GM12864 (cell line): ENCODE measurements at places on chromosomes 3 and 15.

DNA sequence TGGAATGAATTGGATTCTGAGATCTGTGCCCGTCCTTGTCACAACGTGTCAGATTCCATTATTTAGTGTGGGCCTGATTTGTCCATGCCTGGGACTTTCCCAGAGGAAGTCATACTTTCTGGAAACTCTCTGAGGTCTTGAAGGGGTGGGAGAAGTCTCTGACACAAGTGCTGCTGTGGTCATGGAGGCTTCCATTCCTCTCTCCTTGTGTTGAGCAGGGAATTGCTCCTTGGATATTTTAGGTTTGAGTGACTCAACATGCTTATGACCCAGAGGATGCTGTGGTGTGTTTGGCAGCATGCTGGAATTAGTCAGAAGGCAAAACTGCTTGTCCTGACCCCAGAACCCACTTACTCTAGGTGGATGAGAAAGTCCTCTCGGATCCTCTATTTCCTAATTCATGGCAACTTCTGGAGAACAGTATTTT, 132.1 kb downstream of the LPP start:
- no peak for DNase-seq

GRCh38 chr3:158711886-158712285, 20.4 kb downstream of the RARRES1 start:
- no peak for DNase-seq

- no peak for DNase-seq
These were observed 65.0 kb downstream of the CEMIP start for GRCh38 chr15:80844011-80844732.

- no peak for DNase-seq
These were observed 50.2 kb downstream of the RARB start for GRCh38 chr3:25478211-25478757.

DNA sequence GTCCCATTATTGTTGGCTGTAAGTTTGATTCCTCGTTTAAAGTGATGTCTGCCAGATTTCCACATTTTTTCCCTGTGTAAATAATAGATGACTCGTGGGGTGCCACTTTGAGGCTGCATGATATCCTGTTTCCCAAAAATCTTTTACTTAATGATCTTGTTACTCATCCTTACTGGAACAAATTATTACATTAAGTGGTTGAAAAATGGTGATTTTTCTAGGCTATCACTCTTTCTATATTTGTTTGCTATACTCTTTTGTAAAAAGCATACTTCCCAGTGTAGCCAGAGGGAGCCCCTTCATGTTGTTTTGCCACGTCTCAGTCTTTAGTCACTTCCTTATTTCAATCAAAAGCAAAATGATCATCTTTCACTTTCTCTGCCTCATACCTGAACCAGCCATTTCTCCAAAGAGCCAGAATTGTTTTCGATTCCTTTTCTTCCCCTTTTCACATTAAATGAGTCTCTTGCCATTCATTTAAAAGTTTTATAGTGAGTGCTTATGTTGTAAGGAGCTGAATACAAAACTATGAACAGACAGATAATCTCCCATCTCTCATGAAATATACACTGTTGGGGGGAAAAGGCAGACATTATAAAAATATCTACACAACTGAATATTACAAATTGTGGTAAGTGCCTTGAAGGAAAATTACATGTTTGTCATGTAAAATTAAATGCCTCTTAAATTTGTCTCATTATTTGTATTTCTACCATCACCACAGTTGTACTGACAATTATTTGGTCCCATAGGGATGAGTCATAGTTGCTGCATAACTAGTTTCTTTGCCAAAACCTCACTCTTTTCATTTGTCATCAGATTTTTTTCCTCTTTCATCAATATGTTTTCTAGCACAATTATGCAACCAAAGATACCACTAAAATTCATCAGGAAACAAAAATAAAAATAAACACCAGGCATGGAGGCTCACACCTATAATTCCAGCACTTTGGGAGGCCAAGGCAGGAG, 41.5 kb downstream of the ADGRG7 start:
- DNase-seq = peak; percentile 59

GRCh38 chr15:43082509-43082908, 23.3 kb downstream of the UBR1 start:
- DNase-seq = no peak

- DNase-seq = no peak
These were observed 7.7 kb upstream of the OSBPL11 start for GRCh38 chr3:125602752-125603649.

DNA sequence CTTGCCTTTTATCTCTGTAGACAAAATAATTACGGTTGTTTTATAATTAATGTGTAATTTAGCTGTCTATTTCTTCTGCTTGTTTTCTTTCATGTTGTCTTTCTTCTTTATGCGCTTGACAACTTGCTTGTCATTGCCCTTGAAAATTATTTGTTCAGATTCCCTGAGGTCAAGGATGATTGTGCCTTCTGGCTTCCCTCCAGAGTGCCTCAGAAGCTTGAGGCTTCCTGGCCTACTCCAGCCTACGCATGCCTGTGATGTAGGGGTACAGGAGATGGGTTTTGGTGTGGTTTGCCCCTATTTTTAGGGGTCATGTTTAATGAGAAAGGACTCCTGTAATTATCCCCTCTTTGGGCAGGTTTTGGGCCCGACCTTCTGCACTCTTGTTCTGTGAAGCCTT, 231.5 kb downstream of the SV2B start:
- DNase-seq = no peak

- DNase-seq = no peak
These were observed 124.8 kb upstream of the ST8SIA2 start for GRCh38 chr15:92268900-92269299.

- DNase-seq = no peak
These were observed 241.8 kb upstream of the LRTM1 start for GRCh38 chr3:55169608-55170072.

GRCh38 chr15:78360367-78360801, 20.2 kb downstream of the CRABP1 start:
- DNase-seq = no peak

DNA sequence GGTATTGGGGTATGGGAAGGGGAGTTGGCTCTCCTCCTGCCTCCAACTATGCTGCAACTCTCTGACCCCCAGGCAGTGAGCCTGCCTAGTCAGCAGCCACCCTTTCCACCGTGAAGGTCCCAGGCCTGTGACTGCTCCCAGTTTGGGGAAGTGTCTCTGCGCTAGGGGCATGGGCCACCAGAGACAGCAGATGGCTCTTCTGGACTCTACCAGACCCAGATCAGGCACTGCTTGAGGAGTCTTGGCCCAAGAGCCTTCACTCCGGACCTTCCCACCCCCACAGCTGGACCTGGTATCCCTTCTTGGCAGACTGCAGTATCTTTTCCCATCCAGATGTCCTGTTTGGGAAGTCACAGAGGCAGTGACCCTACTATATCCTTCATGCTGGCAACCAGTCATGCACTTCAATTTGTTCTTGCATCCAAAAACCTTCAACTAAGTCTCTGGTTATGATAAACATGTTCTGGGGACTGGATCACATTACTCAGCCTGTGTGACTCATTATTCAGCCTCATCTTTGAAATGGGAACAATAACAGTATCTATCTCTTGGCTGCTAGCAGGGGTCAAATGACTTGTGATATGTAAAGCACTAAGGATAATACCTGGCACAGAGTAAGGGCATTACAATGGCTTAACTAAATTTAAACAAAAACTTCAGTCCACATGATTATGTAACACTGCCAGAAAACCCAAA, 62.7 kb downstream of the POMGNT2 start:
- no peak for DNase-seq

DNA sequence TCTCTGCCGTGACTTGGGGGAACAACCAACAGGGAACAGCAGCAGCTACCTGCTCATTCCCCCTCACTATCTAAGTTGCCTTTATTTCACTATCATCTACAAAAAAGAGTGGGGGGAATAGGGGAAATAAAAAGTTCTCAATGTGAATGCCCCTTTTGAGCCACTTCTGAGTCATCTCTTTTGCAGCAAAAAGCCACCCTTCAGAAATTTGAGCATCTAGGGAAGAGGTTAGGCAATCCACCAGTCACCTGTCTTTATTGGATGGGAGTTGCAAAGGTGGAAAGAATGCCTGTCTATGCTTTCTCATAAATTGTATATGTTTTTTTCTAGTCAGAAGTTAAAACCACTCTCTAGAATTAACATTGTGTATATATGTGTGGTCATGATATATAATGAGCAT, 41.1 kb downstream of the GPD1L start:
- DNase-seq = no peak

GRCh38 chr3:21067031-21067813, 683.8 kb downstream of the ZNF385D start:
- DNase-seq = no peak

- no peak for DNase-seq
These were observed 30.1 kb downstream of the BTD start for GRCh38 chr3:15631426-15632211.

DNA sequence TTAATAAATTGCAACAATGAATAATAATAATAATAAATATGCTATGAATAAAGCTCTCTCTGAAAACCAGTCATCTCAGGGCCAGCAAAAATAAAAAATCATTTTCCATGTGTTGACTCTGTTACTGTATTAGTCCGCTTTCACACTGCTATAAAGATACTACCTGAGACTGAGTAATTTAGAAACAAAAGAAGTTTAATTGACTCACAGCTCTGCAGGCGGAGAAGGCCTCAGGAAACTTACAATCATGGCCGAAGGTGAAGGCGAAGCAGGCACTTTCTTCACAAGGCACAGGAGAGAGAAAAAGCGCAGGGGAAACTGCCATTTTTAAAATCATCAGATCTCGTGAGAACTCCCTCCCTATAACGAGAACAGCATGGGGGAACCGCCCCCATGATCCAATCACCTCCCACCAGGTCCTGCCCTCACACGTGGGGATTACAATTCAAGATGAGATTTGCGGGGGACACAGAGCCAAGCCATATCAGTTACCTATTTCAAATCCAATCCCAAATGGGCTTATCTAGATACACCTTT, 224.1 kb downstream of the IGSF11 start:
- peak; percentile 68 for DNase-seq

DNA sequence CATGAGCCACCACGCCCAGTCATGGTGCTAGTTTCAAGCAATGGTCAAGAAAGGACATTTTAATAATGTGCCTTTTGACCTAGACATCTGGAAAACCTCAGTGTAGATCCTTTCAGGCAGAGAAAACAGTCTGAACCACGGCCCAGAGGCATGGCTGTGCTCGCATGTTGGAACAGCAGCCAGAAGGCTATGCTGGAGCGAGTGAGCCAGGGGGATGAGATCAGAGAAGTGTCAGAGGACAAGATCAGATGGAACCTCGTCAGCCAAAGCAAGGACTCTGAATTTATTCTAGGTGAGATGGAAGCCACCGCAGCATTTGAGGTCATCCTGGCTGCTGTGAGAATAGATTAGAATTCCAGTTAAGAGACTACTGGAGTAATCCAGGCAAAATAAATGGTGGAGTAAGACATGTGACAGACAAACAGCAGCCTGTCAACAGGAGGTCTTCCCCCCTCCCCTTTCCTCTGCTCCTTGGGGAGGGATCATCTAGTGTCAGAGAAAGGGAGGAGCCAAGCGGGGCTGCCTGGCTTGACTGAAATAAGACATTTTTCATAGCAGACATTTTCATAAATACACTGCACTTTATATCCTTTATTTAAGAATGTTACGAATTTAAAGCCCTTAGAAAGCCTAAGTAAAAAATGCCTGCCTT, 40.4 kb upstream of the ACKR4 start:
- no peak for DNase-seq

DNA sequence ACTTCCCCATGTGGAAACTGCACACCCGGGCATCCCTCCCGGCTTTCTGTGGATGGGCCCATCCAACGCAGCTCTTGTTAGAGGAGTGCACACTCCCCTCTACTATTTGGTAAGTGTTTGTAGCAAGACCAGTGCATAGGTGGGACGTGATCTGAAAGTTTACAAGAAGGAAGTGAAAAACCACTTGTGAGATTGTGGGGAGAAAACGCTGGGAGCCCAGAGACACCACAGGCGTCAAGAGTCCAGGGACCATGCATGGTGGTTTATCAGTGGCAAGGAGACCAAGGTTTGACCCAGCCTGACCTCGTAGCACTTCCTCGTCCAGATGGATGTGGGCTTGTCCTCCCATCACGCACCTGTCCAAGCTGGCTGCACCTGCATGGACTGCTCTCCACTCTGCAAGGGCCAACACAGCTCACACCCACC, 51.6 kb downstream of the ATP10A start:
- DNase-seq = peak; percentile 66

DNA sequence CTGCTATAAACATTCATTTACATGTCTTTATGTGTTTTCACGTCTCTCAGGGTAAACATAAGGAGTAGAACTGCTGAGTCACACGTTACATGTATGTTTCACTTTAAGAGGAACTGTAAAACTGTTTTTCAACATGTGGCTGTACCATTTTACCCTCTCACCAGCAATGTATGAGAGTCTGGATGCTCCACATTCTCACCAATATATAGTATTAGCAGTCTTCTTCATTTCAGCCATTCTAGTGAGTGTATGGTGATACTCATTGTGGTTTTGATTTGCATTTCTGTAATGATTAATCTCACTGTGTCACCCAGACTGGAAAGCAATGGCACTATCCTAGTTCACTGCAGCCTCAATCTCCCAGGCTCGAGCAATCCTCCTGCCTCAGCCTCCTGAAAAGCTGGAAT, 37.1 kb downstream of the PHC3 start:
- no peak for DNase-seq

DNA sequence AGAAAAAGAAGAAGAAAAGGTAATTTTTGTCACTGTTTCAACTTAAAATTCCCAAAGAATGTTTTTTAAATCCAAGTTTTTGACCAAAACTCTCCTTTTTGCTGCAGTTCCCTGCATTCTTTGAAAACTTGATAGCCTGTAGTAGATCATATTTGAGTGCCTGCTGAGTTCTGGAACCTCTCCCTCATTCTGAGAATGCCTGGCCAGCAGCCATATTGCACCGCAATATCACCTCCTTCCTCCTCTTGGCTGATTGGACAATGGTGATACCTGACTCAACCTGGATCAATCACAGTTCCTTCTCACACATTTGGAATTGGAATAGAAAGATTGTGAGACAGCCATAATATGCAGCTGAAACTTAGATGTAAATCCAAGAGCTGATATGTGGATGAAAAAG, 97.6 kb upstream of the GAP43 start:
- no peak for DNase-seq

GRCh38 chr3:46558184-46559043, 7.7 kb downstream of the LRRC2 start:
- DNase-seq = peak; percentile 90
